ENCODE measurements at places on chromosomes 3 and 15. TPM values are rescaled to one million over a fixed set of nuclear protein-coding genes. Genes with fewer than 3 reads are reported as not detected.

GTPBP8 gene
- total RNA-seq, result 14.2 TPM

TMEM266 gene
- total RNA-seq, result not detected

KIF7 gene
- total RNA-seq, result 17.5 TPM

CACNA1D gene
- 7.4 TPM for total RNA-seq

HIGD2B gene
- not detected for total RNA-seq

GRCh38 chr15:92809880-92810361 is 90.2 kb upstream of the CHD2 start:
- no peaks in the 10 kb centered on the region for H3K36me3 ChIP-seq
- peak; percentile 72 for DNase-seq
- H3K27me3 ChIP-seq, result no peaks in the 10 kb centered on the region
- H3K27ac ChIP-seq, result peak overlapping the region; percentile 84

- H3K4me3 ChIP-seq, result no peak overlapping the region
- no peaks in the 10 kb centered on the region for H3K27me3 ChIP-seq
- no peaks in the 10 kb centered on the region for H3K4me1 ChIP-seq
- no peaks in the 10 kb centered on the region for H3K36me3 ChIP-seq
- no peak overlapping the region for H3K27ac ChIP-seq
These were observed 179.1 kb downstream of the SLC9A9 start for GRCh38 chr3:143668924-143669790.

GRCh38 chr15:22960556-22960955 is 19.6 kb downstream of the CYFIP1 start:
- no peaks in the 10 kb centered on the region for H3K27me3 ChIP-seq
- no peak overlapping the region for H3K27ac ChIP-seq
- H3K4me3 ChIP-seq, result no peak overlapping the region
- H3K36me3 ChIP-seq, result no peaks in the 10 kb centered on the region
- DNase-seq, result no peak
- peaks cover 4% of the 10 kb centered on the region for H3K4me1 ChIP-seq

GRCh38 chr3:56869157-56869889 is 67.6 kb upstream of the ARHGEF3 start:
- no peak for DNase-seq
- no peak overlapping the region for H3K27ac ChIP-seq
- H3K36me3 ChIP-seq, result no peaks in the 10 kb centered on the region
- no peak overlapping the region for H3K4me3 ChIP-seq
- no peaks in the 10 kb centered on the region for H3K27me3 ChIP-seq

DNA sequence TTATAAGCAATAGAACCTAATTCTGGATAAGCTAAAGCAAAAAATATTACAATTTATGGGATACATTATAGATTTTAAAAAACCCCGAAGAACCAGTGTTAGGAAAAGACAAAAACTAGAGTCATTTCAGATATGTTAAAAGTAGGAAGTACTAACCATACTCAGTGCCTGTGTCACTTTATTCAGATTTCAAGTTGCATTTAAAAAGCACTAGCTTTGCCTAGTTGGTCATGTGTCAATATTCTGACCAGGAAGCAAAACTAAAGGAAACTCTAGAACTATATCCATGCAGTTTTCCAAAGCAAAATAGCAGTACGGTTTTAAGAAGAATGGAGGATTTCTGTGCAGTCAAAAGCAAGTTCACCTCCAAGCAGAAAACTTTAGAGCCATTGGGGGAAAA is 88.4 kb downstream of the RAP2B start:
- H3K36me3 ChIP-seq, result no peaks in the 10 kb centered on the region
- no peaks in the 10 kb centered on the region for H3K4me1 ChIP-seq

DNA sequence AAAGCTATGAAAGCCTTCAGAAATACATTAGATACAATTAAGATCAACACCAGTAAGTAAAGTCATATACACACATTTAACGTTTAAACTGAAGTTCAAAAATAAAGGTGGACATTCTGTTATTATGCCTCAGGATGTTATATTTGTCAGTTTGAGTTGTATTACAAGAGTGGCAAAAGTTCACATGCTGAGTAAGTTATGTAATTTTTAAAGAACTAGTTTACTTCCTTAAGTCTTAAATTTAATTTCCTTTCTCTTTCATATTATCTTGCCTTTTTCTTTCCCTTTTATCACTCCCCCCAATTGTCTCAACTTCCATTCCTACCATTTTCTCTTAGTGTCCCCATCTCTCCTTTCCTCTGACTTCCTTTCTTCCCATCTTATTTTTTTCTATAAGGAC is 4.9 kb upstream of the GPR87 start:
- H3K4me3 ChIP-seq, result no peak overlapping the region
- no peaks in the 10 kb centered on the region for H3K27me3 ChIP-seq
- no peak overlapping the region for H3K27ac ChIP-seq
- DNase-seq, result no peak

- no peak overlapping the region for H3K27ac ChIP-seq
- DNase-seq, result no peak
- H3K36me3 ChIP-seq, result no peaks in the 10 kb centered on the region
- H3K4me3 ChIP-seq, result no peak overlapping the region
These were observed 231.1 kb upstream of the DPH6 start for GRCh38 chr15:35777061-35777460.

GRCh38 chr3:197344582-197345318 is 46.3 kb upstream of the DLG1 start:
- no peak overlapping the region for H3K4me3 ChIP-seq
- H3K4me1 ChIP-seq, result no peaks in the 10 kb centered on the region
- no peak overlapping the region for H3K27ac ChIP-seq
- H3K27me3 ChIP-seq, result no peaks in the 10 kb centered on the region

DNA sequence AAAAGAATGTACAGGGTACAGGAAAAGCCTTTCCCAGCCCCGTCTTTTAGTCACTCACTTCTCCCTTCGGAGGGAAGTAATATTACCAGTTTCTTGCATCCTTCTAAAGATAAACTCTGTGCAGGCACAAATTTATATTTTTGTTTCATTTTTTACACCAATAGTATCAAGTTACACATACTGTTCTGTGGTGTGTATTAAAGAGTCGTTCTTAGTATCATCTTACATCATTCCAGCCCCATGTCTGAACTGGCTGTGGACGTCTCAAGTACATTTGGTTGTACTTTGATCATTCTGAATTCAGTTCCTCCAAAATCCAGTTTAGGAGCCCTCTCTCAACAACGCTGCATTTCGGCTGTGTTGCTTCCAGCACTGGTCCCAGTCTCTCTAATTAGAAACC is 68.7 kb downstream of the LMLN start:
- H3K4me1 ChIP-seq, result no peaks in the 10 kb centered on the region
- no peaks in the 10 kb centered on the region for H3K27me3 ChIP-seq
- no peak overlapping the region for H3K27ac ChIP-seq

- H3K27ac ChIP-seq, result no peak overlapping the region
- no peak overlapping the region for H3K4me3 ChIP-seq
- no peak for DNase-seq
- peaks cover 4% of the 10 kb centered on the region for H3K4me1 ChIP-seq
- no peaks in the 10 kb centered on the region for H3K36me3 ChIP-seq
These were observed 2.5 kb downstream of the TTBK2 start for GRCh38 chr15:42918047-42918446.

DNA sequence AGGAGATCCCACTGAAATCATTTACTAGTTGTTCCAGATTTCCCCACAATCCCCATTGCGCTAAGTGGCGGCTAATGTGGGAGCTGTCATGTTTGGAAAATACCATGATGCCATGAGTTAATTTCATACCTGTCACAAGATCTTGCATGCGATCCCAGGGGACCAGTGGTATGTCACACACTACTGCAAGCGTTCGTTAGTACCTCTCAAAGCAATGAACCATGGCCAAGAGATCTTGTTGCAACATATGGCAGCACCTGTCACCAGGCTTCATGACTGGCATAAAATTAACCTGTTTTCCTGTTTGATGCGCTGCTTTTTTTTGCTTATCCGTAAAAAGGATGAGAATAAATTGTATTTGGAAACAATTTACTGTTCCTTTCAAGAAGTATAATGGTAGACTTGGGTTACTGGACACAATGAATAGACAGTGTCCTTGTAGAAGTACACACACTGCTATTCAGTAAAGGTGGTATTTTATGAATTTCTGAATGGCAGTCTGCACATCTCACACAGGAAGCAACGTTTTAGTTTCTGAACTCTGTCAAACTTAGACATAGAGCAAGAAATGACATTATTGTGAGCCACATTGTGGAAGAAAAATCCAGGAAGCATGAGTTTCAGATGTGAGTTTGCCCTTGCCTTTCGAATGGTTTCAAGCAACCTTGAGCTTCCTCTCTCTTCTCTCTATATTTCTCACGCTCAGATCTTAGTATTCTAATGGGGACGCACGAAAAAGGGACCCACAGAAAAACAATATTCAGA is 81.9 kb downstream of the CHL1 start:
- H3K4me3 ChIP-seq, result no peak overlapping the region
- no peaks in the 10 kb centered on the region for H3K36me3 ChIP-seq
- no peaks in the 10 kb centered on the region for H3K27me3 ChIP-seq
- no peak for DNase-seq

- DNase-seq, result no peak
- no peaks in the 10 kb centered on the region for H3K27me3 ChIP-seq
- H3K36me3 ChIP-seq, result no peaks in the 10 kb centered on the region
- H3K4me1 ChIP-seq, result no peaks in the 10 kb centered on the region
These were observed 6.9 kb upstream of the MST1R start for GRCh38 chr3:49910409-49911123.

DNA sequence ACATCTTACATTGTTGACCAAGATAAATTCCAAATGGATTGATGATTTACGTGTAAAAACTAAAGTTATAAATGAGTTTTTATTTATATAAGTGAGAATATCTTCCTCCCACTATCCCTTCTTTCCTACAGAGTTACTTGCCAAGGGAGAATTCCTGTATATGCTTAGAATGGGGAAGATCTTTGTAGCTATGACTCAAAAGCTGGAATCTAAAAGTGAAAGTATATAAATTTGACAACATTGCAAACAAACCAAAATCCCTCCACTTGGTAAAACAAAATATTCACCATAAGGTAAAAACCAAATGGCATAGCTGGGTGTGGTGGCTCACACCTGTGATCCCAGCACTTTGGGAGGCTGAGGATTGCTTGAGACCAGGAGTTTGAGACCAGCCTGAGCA is 52.7 kb upstream of the GCNT3 start:
- H3K36me3 ChIP-seq, result no peaks in the 10 kb centered on the region
- H3K4me1 ChIP-seq, result no peaks in the 10 kb centered on the region
- no peak overlapping the region for H3K4me3 ChIP-seq
- DNase-seq, result no peak
- H3K27ac ChIP-seq, result no peak overlapping the region

GRCh38 chr3:45595364-45596195 is 1.0 kb downstream of the LIMD1 start:
- peak; percentile 75 for DNase-seq
- no peaks in the 10 kb centered on the region for H3K4me1 ChIP-seq
- no peaks in the 10 kb centered on the region for H3K36me3 ChIP-seq

DNA sequence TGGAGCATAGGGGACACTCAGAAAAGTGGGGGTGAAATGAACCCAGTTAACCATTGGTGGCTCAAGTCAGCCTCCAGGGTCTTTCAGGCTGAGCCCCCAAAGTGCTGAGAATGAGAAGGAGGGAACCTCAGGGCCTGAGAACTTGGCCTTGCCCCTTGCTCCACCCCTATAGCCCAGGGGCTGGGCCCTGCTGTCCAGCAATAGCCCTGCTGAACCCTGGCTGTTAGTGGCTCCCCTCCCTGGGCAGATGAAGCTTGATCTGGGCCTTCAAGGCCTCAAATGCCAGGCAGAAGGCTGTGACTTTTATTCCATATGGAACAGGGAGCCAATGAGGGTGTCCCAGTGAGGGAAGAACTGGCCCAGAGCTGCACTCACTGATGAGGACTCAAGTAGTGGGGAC is 16.2 kb downstream of the ADAMTS7 start:
- H3K36me3 ChIP-seq, result peaks cover 3% of the 10 kb centered on the region
- no peak overlapping the region for H3K27ac ChIP-seq

GRCh38 chr15:71888797-71889196 is 78.4 kb downstream of the NR2E3 start:
- H3K4me1 ChIP-seq, result peaks cover 2% of the 10 kb centered on the region
- no peaks in the 10 kb centered on the region for H3K27me3 ChIP-seq
- DNase-seq, result no peak
- no peak overlapping the region for H3K27ac ChIP-seq
- peaks cover 2% of the 10 kb centered on the region for H3K36me3 ChIP-seq

- DNase-seq, result no peak
- no peaks in the 10 kb centered on the region for H3K4me1 ChIP-seq
- no peak overlapping the region for H3K27ac ChIP-seq
- H3K4me3 ChIP-seq, result no peak overlapping the region
These were observed 68.5 kb downstream of the GRIP2 start for GRCh38 chr3:14471690-14472089.

GRCh38 chr3:71906976-71907375 is 122.0 kb upstream of the PROK2 start:
- H3K27me3 ChIP-seq, result no peaks in the 10 kb centered on the region
- no peaks in the 10 kb centered on the region for H3K4me1 ChIP-seq
- H3K27ac ChIP-seq, result no peak overlapping the region
- no peak overlapping the region for H3K4me3 ChIP-seq
- no peaks in the 10 kb centered on the region for H3K36me3 ChIP-seq

GRCh38 chr3:9534429-9534828 is 19.2 kb downstream of the LHFPL4 start:
- DNase-seq, result no peak
- H3K4me1 ChIP-seq, result no peaks in the 10 kb centered on the region
- no peaks in the 10 kb centered on the region for H3K27me3 ChIP-seq
